ENCODE measurements at places on chromosomes 4 and X. TPM values are rescaled to one million over a fixed set of nuclear protein-coding genes. Genes with fewer than 3 reads are reported as not detected.

DDIT4L gene
- total RNA-seq = 9.2 TPM

IGFBP7 gene
- 336 TPM for total RNA-seq

TRIM75 gene
- not detected for total RNA-seq

SLC39A8 gene
- total RNA-seq = 8.1 TPM

GPRASP1 gene
- 8.6 TPM for total RNA-seq

ADH7 gene
- not detected for total RNA-seq

STOX2 gene
- 0.12 TPM for total RNA-seq

ATOH1 gene
- not detected for total RNA-seq

GAK gene
- total RNA-seq = 66.0 TPM

ZCCHC12 gene
- 0.12 TPM for total RNA-seq

CLCN4 gene
- 0.77 TPM for total RNA-seq

TIGD4 gene
- 0.50 TPM for total RNA-seq

SPANXA1 gene
- not detected for total RNA-seq

TMEM271 gene
- total RNA-seq = not detected

ENPEP gene
- total RNA-seq = 0.12 TPM

NLGN3 gene
- total RNA-seq = 0.12 TPM

GATA1 gene
- total RNA-seq = not detected
